ENCODE measurements at places on chromosomes 7 and 10.

- no peak for DNase-seq
These were observed 8.2 kb upstream of the ACTA2 start for GRCh38 chr10:88960802-88961201.

GRCh38 chr10:121698336-121698735 lies 100.1 kb upstream of the FGFR2 start:
- no peak for DNase-seq

- no peak for DNase-seq
These were observed 505.5 kb upstream of the PODXL start for GRCh38 chr7:132061937-132062336.

GRCh38 chr7:2362385-2363088 lies 7.9 kb downstream of the EIF3B start:
- DNase-seq: no peak

- DNase-seq: no peak
These were observed 121.0 kb downstream of the AKR1D1 start for GRCh38 chr7:138196971-138197896.

GRCh38 chr10:21398563-21399231 lies 126.8 kb downstream of the SKIDA1 start:
- DNase-seq: peak; percentile 83

GRCh38 chr10:59814878-59815277 lies 61.6 kb upstream of the MRLN start:
- DNase-seq: no peak

GRCh38 chr10:84314275-84314674 lies 14.1 kb upstream of the CCSER2 start:
- no peak for DNase-seq

DNA sequence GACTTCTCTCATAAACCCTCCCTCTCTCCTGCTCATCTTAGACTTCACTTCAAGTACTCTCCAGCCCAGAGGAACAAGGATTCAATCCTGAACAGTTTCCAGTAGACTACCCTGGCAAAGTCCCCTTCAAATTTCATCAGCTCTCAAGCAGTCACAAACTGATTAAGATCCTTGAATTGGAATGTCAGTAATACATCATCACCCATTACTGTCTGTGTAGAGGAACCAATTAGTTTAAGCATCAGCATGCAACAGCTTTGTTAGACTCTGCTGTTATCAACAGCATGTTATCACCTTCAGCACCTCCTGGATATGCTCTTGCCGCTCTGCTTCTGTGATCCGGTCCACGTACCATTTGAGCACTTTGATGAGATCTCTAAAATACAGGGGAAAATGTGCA lies 307.0 kb upstream of the IMMP2L start:
- no peak for DNase-seq

DNA sequence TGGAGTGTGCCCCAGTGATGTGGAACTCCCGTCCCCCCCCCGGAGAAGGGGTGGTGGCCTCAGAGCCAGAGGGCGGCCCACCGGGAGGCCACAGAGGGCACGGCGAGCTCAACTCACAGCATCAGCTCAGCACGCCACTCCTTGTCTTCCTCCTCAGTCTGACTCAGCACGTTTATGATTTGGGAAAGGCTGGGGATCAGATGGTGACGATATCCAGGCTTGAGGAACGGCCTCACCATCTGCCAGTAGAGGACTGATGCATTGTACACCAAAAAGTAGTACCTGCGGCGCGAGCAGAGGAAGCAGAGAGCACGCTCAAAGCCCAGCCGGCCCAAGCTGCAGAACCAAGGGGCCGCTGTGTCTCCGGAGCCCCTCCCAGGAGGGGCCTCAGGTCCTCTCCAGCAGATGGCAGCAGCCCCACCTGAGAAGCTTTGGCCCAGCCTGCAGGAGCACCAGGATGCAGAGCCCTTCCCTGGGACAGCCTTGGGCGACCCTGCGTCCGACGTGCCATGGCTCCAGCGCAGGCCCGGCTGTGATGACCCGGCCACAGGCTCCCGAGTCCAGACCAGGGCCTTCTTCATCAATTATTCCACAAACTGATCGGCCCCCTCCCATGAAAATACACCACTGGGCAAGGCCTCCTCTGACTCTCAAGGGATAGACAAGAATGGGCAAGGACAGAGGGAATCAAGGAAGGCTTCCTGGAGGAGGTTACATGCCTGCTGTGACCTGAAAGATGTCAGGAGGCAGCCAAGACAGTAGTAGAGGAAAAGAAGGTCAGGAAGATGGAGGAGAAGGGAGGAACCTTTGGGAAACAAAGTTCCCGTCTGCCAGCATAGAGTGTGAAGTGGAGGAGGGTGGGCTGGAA lies 3.7 kb downstream of the CFAP46 start:
- no peak for DNase-seq

GRCh38 chr10:16437540-16437894 lies 707 bp downstream of the PTER start:
- no peak for DNase-seq

GRCh38 chr7:130893441-130893894 lies 159.5 kb upstream of the KLF14 start:
- peak; percentile 63 for DNase-seq

GRCh38 chr10:71694567-71694968 lies 25.0 kb downstream of the C10orf105 start:
- no peak for DNase-seq

DNA sequence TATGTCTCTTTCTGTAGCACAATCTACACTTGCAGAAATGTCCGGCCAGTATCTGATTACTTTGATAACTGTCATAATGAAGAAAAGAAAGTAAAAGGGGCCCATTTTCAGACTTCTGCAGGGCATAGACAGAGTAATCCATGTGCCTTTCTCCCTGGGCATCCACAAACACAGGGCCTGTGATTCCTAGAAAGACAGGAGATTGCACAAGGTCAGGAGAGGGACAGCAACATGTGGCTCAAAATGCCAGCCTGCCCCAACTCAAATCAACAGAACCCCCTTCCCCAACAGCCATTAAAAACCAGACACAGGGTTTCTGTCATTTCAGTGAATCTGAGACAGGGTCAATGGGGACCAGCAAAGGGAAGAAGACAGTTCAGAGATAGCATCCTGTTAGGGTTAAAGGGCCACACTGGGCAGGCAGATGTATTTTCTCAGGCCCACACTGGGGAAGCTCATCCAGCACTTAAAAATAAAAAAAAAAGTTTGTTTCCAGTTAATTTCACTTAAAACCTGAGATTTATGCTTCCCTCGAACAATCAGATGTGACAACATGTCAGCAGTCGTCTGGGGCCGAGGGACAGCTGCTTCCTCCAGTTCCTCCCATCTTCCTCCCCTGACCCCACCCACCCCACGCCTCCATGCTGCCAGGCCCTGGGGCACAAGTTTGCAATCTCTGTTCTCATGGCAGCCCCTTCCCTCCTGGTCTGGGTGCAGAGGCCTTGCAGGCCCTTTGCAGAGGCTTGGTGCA lies 30.7 kb upstream of the ACSL5 start:
- DNase-seq: no peak

- no peak for DNase-seq
These were observed 37.7 kb downstream of the RBAK start for GRCh38 chr7:5083311-5083711.

DNA sequence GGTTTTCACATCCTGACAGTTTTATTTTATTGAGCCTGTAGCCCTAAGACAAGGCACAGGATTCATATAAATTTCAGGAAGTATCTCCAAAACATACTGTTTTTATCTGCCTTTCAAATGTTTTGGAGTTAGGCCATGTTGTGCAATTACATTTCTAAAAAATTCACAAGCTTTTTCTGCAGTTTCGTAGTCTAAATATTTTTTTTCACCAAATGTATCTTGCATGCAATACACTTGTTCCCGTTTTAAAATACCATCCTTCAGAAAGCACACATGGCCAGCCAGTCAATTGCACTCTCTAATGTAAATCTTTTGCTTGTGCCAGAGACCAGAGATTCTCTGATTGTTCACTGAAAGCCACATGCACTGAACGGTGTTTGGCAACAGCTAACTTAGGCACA lies 161.5 kb upstream of the PRKCQ start:
- no peak for DNase-seq

DNA sequence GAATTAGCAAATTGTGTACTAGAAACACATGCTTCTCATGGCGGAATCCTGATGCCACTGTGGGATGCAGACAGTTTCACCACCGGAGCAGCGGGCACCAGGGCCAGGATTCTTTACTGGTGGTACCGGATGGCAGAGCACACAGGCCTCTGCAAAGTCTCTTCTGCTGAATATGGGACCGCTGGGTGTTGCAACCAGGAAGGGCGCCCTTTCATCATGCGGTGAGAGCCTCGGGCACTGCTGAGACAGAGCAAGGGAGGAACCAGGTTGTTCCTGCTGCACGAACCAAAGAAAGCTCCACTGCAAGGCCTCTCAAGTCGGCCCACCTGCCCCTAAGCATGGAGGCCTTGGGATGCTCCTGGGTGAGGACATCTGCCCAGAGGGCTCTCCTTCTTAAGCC lies 57.0 kb upstream of the NMT2 start:
- no peak for DNase-seq

DNA sequence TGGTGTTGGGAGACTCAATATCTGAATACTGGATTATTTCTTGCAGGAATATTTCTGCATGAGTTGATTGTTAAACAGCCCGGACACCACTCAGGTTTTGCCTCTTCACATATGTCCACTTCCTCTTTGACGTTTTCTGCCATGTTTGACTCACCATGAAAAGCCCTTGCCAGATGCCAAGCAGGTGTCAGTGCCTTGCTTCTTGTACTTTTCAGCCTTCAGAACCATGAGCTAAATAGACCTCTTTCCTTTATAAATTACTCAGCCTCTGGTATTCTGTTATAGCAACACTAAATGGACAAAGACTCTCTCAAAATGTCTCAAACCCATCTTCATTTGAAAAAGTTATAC lies 24.7 kb upstream of the MACC1 start:
- no peak for DNase-seq

DNA sequence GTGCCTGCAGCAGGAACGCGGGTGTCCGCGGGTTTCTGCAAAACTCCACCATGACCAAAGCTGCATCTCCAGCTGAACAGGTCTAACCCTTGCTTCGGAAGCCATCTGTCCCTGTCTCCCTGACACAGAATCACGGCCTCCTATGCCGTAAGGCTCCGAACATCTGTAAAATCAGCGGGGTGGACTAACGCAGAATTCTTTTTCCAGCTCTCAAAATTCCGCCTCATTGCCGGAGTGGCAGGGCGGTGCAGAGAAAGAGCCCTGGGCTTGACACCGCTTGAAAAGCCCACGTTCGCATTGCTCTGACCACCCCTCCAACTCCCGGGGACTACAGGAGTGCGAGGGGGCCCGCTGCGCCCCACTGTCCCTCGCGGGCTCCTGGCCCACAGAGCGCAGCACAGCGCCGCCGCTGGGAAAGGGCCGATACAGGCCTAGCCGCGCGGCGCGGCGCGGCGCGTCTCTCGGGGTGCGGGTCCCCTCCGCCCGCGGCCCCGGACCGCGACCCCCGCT lies 409 bp downstream of the DNMBP start:
- DNase-seq: no peak

GRCh38 chr7:39516498-39516897 lies 49.7 kb upstream of the YAE1 start:
- DNase-seq: no peak

GRCh38 chr7:22548313-22548712 lies 48.3 kb upstream of the STEAP1B start:
- DNase-seq: no peak

DNA sequence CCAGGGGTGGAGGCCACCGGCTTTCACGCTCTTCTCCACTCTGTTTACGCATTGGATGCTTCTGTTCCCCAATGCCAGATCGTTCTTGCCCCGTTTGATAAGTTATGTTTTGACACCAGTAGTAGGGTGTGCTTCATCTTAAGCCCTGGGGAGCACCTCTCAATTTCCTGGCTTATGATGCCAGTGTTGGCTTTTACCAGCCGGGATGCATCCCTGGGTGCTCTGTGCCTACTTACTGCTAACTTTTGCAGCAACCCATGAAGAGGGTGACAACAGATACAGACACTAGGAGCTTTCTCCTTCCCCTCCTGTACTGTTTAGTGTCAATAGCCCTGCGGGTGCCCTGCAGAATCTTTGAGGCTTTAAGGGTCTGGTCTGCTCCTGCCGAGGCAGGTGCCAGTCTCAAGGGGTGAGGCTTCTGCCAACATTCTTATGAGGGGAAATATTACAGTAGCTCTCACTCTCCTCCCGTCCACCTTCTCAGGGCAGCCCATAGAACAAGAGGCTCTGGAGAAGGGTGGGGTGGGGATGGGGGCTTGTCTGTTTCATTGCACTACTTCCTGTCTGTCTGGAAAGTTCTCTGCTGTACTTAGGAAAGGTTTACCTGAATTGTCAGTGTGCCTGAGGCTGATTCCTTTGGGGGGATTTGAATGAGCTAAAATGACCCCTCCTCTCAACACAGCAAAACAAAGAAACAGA lies 23.3 kb downstream of the ADCY1 start:
- no peak for DNase-seq

GRCh38 chr7:40015790-40016296 lies 65.8 kb downstream of the CDK13 start:
- peak; percentile 22 for DNase-seq

- DNase-seq: no peak
These were observed 64.1 kb downstream of the C10orf67 start for GRCh38 chr10:23280419-23281043.

GRCh38 chr10:84176351-84176750 lies 2.8 kb downstream of the GPR15LG start:
- DNase-seq: no peak

GRCh38 chr10:77556990-77557601 lies 80.5 kb downstream of the KCNMA1 start:
- DNase-seq: no peak

DNA sequence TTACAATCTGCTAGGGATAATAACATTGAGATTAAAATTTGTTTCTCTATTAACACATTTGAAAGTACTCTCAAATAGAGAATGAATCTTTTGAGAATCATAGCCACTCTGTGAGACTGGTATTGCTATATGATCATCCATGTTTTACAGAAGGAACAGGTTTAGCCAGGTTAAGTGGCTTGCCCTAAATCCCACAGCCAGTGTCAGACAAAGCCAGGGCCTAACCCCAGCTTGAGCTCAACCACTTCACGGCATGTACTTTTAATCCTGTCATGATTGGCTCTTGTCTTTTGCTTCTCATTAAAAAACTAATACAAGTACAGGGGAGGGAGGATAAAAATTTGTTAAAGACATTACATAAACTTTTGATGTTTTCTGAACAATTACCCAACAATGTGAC lies 3.8 kb upstream of the ZNRF2 start:
- DNase-seq: no peak

- DNase-seq: no peak
These were observed 63.2 kb downstream of the KCNMA1 start for GRCh38 chr10:77574438-77574837.

GRCh38 chr10:120607710-120608703 lies 151.0 kb downstream of the PLPP4 start:
- DNase-seq: peak; percentile 52

GRCh38 chr10:44921061-44921460 lies 9.9 kb downstream of the TMEM72 start:
- DNase-seq: no peak

DNA sequence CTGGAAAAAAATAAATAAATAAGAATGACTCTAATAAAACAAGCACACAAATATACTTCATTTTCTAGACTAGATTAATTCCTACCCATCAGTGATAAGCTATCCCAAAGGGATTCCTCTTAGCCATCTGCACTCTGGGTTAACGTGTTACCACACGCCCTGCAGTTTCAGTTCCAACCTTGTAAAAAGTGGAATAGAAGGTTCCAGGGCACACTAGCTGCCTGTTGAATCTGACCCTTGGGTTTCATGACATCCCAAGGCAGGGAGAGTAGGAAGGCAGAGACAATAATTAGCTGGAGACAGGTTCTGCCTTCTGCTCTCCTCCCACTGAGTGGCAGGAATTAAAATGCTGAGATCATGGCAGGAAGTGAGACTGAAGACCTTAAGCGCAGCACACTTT lies 33.5 kb downstream of the SLC37A3 start:
- DNase-seq: no peak

Data from EL (cell line).